ENCODE measurements at places on chromosomes 5 and 9.

DNA sequence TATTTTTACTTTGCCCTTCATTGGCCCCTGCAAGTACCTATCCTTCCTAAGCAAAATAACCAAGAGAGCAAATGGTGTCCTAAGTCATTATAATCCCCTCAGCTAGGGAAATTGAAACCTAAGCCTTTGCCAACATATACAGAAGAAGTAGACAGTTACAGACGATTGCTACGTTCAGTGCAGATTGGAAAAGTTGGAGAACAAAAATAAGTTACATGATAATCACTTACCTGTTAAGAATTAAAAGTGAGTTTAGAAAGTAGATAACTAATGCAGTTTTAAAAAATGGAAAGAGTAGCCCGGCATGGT lies 244.8 kb downstream of the MPDZ start:
- no peak for DNase-seq

DNA sequence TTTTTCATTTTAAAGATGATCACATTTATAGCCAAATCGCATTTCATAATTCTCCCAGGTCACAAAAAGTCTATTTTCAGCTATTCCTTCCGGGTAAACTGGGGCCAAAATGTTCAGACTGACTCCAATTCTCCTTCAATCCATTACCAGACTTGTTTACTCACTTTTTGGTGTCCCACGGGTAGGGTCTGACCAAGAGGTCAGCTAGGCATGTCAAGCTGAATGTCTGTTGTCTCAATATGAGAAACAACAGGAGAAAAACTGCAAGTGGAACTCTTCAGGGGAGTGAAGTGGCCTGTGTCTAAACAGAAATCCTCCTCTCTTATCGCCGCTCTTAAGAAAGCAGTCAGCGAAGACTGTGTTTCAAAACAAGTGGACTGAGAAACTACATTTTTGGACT lies 171.3 kb downstream of the APBA1 start:
- DNase-seq, result peak; percentile 82

DNA sequence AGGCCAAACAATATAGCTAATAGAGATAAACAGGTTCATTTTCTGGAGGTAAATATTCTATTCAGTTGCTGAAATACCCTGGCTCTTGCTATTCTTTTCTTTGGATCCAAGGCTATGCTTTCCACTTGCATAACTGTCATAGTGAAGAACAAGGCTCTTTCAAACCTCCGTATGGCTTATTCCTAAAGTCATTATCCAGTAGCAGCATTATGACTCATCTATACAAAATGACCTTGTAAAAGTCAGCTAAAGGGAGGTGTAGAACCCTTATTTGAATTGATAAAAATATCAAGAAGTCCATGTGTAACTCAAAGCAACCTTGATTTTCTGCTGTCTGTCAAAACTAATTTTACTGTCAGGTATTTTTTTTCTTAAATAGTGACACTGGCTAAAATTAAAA lies 447.8 kb downstream of the PLK2 start:
- DNase-seq, result no peak

DNA sequence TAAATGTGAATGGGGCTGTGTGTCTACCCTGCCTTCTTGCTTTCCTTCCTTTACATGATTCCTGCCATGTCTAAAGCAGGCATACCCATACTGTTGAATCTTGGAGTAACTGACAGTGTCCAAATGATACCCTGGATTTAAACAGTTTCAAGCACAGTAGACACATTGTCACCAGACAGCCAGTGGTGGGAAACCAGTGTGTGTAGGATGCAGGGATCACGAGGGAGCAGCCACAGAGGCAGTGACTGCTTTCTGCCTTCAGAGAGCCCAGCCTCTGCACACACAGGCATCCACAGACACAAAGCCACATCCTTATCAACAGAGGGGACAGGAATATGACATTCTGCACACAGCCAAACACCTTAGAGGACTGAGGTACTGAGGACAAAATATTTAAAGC lies 184.2 kb upstream of the TBCA start:
- DNase-seq, result no peak

DNA sequence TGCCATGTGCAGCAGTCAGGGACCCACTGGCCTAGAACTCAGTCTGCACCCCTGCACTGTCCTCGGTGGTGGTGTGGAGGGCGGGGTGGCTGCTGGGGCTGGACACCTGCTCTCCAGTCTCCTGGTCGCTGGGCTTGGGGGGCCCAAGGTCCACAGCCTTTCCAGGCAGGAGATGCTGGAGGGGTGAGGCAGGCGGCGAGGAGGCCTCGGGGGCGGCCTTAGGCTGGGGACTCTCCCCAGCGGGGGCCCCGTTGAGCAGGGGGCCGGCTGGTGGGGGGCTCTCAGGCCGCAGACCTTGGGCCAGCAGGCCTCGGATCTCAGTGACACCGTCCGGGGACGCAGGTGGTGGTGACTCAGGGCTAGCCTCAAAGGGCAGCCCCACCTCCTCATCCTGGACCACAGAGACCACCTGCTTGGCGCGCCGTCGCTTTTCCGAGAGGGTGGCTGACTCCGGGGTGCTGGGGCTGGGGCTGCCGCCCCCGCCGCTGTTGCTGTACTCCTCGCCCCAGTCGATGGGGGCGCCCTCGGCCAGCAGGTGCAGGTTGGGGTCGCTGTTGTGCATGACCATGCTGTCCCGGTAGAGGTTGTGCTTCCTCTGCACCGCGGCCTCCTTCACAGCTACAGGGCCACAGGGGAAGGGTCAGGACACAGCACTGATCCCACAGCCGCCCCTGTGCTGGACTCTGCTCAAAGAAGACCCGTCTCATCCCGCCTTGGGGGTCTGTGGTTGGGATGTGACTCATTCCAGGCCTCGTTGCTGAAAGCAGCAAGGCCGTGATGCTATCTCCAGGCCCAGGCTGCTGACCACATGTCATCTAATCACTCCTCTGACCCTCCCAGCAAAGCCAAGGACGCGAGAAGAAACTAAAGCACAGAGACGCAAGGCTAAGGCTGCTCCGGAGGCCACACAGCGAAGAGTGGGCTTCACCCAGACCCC lies 55.8 kb downstream of the LRSAM1 start:
- no peak for DNase-seq

DNA sequence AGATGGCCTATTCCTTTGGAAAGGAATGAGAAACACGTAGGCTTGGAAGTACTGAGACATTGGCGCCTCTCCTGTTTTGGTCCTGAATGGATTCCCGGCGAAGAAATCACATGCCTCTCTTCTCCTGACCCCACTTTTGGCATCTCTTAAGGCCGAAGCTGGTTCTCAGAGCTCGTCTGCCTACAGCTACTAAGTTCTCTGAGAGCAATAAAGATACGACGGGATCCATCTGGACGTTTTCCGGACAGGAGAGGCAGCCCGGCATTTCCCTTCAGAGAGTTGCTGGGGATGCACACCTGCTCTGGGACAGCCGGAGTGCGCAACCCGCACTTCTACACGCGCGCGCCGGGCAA lies 336.8 kb upstream of the PUM3 start:
- no peak for DNase-seq

DNA sequence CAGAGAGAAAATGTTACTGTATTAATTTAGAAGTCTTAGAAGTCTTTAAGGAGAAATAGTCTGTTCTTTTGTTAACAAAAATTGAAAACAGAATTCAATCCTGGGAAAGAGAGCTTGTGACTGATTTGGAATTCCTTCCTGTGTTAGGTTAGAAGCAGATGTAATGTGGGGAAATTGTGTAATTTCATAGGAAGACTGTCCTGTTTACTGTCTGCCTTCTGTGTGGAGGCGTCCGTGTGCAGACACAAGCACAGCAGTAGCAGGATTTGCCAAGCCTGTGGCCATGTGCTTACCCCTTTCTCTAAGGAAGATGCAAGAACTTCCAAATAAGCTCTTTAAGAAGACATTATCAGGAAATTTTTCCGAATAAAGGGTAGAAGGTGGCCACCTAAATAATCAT lies 36.7 kb upstream of the F2R start:
- no peak for DNase-seq

DNA sequence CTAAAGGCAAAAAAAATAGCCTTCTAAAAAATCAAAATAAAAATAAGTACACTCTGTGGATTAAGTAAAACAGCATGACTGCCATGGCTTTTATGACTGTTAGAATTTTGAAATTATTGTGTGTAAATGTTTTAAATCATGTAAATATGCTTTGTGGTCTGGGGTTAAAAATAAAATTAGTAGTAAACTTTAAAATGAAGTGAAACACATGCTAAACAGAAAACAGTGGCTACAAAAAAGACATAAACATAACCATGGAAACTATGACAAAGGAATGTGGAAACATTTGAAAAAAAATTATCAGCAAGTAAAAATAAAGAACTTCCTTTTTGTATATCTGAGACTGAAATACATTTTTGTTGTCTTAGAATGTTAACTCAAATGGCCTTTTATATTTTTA lies 134.5 kb upstream of the SPEF2 start:
- DNase-seq, result no peak

DNA sequence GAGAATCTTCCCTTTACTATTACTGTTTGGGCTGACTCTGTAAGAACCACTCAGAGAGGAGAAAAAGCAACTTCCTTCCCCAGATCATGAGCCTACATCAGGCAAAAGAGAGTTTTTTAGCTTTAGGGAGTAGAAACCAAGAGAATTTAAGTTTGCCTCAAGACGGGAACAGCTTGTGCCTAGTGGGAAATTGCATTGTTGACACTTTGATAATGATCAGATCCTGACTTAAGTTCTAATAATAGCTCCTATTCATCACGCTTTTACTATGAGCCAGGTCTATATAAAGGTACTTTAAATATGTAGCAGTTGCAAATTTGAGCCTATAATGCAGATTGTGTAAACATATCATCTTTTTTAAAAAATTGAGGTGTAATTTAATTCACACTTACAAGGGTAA lies 298.2 kb downstream of the MAN2A1 start:
- no peak for DNase-seq

DNA sequence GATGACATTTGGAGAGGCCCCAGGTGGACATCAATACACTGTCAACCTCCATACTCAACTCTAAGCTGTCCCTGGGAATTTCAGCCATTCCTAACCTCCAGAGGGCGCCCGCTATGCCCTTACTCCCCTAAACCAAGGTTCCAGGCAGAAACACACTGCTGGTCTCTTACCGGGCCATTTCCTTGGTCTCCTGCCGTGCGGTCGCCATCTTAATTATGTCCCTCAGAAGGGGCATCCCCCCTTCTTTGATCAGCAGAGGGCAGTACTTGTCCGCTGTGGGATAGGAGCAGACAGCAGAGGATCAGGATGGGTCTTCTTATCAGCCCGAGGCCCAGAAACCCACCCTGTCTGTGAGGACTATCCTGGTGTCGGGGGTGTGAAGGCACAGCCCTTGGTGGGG lies 9.3 kb upstream of the ZDHHC12 start:
- DNase-seq, result peak; percentile 96

DNA sequence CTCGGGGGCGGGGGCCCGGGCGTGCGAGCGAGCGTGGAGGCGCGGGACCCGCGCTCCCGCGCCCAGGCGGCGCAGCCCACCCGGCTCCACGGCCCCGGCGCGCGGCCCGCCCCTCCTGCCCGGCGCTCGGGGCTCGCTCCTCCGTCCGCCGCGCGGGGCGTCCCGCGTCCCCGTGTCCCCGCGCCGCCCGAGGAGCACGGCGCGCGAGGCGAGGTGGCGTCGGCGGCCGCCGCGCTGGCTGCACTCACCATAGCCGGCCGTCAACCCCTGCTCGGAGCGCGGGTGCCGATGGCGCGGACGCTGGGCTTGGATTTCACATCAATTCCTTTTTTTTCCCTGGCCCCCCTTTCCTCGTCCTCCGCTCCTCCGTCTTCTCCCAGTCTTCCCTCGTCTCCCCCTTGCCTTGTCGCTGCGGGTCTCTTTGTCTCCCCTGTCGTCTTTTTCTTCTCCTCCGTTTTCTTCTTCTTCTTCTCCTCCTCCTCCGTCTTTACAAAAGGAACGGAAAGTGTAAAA lies 494 bp downstream of the PTCH1 start:
- DNase-seq, result no peak

- no peak for DNase-seq
These were observed 94.3 kb downstream of the TMEM167A start for GRCh38 chr5:82982846-82983245.

DNA sequence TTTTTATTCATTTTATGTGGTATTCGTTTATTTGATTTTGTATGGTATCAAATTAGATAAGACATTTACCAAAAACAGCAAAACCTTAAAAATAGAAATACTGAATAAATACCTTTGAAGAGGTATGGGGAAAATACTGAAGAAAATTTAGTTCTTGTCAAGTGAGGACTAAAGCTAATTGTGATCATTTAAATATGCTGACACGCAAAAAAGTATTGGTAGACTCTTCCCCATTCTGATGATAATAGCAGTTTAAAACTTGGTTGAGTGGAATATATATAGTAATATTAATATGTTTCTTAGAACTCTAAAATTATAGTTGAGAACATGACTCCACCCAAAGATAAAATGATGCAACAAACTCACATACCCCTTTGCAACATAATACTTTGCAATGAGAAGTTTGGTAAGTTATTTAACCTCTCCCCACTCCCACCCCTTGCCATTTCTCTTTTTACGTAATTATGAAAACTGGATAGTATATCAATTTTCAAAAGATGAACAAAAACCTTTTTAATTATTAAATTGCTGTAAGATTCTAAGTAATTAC lies 30.1 kb upstream of the SNX24 start:
- no peak for DNase-seq

DNA sequence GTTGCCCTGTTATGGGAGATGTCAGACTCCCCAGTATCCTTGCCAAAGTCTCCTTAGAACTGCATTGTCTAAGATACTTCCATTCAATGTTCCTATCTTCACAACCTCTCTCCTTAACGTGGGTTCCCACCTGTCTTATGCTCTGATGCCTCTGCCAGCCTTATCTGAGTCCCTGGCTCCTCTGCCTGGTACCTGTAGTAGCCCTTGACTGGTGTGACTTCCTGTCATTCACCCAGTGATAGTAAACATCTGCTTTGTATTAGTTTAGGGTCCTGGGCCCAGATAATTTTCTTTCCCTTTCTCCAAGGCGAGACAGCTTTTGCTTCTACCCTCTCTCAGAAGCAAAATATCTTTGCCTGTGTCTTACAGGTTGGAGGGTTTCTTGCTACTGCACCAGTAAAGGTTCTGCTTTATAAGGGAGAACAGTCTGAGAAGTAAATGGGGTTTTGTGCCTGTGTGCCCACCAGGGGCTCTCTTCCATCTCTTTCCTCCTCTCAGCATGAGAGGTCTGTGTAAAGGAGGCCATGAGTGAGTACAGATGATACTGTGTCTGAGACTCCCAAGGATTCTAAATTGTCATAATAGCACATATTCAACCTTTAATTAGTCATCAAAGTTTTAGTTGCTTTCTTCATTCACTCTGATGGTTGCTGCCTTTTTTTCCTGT lies 220.8 kb downstream of the PRR16 start:
- peak; percentile 55 for DNase-seq

GRCh38 chr5:23367874-23368273 lies 139.5 kb upstream of the PRDM9 start:
- DNase-seq, result no peak

DNA sequence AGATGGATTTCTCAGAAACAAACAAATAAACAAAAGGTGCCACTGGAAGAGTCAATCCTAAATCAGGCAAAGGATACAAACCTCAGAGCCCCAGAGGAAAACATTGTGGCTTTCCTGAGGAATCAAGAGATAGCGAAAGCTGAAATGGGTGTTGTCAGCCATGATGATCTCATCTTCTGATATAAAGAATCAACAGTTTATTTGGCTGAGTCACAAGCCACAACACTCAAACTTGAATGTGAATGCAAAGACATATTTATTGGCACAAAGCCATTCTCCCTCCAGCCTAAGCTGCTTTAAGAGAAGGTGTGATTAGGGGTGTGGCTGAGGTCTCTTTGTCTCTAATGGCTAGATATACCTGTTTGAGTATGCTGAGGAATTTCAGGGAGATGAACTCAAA lies 73.3 kb upstream of the NREP start:
- DNase-seq, result no peak

All from SK-N-DZ (cell line).